Activated CD8-positive, alpha-beta T cell treated with anti-CD3 and anti-CD28 coated beads for 36 hours (primary cell): ENCODE measurements at places on chromosomes 7 and 10.
A peak's percentile ranks its signal among the peaks of the same experiment; 100 is the strongest.

- DNase-seq, result no peak
Observed at GRCh38 chr10:110209926-110210673, 2.7 kb downstream of the MXI1 start.

DNA sequence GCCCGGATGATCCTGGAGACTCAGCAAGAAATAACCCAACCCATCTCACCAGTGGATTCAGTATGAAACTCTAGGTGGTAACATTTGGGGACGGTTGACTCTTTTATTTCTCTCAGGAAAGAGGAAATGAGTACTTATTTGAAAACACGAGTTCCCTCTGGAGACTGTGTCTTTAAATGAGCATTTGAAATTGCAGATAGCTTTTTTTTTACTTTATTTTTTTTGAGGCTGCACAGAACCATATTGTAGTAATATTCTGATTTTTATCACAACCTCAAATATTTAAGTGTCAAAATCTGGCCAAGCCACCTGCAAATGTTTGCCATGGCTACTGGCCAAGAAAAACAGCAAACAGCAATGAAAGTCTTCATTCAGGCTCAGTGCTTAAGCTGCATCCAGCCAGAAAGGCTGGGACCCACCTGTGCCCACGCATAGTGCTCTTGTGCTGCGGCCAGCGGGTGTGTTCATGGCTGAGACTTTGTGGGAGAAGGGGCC, 160.8 kb downstream of the CREB5 start:
- DNase-seq, result no peak

DNA sequence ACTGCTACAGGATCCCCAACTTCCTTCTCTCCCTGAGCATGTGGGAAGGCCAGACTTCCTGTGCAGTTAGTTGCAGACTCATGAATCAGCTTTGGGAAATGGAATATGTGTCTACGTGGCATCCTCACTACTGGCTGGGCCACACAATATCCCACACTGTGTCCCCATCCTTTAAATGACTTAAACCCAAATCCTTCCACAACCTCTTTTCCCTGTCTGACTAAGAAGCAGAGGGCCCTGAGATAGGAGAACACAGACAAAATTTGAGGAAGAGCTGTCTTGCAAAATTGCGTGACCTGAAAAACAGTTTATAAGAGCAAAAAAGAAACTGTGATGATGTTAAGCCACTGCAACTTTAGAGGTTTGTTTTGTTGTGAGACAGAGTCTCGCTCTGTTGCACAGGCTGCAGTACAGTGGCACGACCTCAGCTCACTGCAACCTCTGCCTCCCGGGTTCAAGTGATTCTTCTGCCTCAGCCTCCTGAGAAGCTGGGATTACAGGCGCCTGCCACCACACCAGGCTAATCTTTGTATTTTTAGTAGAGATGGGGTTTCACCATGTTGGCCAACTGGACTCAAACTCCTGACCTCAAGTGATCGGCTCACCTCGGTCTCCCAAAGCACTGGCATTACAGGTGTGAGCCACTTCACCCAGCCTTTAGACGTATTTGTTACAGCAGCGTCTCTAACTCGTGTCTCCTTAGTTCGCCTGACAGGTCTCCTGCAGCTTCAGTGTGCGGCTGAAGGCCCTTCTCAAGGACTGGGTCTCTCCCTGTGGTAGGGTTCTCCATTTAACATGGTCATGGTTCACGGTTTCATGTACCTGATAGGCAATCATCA, 46.9 kb upstream of the SFMBT2 start:
- DNase-seq, result no peak

- no peak for DNase-seq
Observed at GRCh38 chr10:9545073-9545472, 1472.6 kb upstream of the CELF2 start.

- DNase-seq, result no peak
Observed at GRCh38 chr10:124149189-124150042, 56.0 kb upstream of the CHST15 start.

GRCh38 chr10:53843736-53844362, 957.2 kb downstream of the PCDH15 start:
- DNase-seq, result no peak

DNA sequence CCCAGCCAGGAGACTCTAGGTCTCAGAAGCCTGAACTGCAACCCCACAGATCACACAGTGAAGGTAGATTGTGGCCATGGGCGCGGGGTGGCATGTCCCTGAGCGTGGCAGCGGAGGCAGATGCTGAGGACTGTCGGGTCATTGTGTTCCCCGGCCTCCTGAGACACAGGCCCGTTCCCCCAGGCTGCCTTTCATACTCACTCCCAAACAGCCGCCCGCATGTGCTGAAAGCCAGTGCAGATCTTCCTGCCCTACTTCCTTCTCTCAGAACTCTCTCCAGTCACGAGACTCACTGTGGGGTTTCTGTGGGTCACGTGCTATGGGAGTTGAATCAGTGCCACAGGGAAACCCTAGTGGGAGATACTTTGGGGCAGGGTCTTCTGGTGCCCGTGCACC, 48.0 kb downstream of the ZNF467 start:
- DNase-seq, result no peak

DNA sequence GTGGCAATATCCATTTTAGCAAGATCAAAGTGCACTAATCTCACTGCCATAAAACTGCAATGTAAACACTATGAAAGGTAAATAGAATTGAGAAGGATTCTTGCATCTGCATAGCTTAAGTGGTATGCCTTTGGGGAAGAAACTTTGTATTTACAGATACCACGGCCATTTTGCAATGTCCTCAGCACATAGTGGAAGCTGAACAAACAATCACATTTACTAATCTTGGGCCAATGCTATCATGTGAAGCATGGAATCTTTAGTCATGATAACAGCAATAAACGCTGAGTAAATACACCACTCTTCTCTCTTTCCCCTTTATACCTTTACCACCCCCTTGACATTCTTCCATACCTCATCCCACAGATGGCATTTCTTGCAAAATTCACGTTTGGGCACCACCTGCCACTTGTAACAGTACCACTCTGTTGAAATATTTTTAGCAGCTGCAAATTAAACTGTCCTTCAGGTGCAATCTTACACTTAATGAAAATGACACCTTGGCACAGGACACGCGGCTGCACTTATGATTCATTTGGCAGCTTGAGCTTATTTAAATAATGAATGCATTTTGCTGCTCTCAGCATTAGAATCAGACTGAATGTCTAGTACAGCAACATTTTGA, 171.8 kb downstream of the SEMA3A start:
- no peak for DNase-seq

DNA sequence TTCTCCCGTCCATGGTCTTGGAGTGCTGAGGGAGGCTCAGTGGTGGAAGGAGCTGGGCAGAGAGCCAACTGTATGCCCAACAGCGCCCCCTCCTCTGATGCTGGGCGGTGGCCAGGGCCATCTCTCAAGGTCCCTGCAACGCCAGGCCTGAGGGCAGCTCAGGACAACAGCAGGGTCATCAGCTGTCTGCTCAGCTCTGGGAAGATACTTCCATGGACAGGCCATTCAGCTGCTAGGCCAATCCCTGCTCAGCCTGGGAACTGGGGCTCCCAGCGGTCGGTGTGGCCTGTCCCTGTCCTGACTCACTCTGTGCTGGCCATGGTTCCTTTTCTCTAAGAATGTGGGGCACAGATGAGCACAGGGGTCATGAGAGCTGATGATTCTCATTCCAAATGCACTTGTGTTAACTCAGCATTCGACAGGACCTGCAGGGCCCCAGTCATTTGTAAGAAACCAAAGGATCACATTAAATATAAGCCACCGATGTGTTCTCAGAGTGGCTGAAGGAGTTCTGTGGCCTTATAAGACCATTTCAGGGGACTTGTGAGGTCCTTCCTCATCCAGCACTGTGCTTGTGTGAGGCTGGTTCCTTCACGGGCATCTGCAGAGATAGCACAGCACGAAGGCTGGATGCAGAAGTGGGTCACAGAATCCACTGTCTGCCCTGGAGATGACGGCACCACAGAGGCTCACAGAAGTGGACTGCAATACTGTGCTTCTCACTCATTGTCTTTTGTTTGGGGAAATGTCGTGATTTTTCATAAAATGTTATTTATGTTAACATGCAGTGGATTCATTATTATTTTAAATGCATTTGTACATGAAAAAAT, 73.0 kb downstream of the ADCY1 start:
- DNase-seq, result no peak

DNA sequence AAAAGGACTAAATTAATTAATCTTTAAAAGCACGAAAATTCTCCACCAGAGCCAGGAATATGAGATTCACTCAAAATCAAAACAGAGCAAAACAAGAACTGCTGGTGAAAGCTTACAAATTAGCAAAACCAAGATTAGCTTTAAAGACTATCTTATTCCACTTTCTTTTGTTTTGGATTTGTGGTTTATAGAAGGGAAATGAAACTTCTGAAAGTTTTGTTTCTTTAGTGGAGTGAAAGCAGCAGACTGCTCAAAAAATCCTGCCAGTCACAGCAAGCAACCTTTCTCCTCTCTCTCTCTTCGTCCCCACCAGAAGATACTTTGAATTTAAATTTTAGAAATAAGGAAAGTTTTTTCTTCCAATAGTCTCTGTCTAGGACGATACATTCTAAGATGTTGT, 7.8 kb downstream of the ACTA2 start:
- DNase-seq, result no peak

DNA sequence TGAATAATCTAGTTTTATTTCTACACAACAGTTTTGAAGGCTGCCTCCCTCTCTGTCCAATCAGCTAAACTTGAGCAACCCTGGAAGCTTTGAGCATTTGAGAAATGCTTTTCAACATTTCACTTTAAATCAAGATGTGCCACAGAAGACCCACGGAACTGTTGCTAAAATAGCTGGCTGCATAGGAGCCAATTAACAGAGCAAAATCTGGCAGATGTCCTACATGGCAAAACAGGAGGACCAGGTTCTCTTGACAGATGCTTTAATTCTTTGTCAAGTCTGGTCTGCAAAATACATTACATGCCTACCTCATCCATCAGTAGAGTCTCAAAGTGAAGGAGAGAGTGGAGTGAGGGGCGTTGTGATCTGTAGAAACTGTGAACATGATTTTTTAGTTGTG, 185.9 kb downstream of the DPY19L1 start:
- DNase-seq, result no peak

DNA sequence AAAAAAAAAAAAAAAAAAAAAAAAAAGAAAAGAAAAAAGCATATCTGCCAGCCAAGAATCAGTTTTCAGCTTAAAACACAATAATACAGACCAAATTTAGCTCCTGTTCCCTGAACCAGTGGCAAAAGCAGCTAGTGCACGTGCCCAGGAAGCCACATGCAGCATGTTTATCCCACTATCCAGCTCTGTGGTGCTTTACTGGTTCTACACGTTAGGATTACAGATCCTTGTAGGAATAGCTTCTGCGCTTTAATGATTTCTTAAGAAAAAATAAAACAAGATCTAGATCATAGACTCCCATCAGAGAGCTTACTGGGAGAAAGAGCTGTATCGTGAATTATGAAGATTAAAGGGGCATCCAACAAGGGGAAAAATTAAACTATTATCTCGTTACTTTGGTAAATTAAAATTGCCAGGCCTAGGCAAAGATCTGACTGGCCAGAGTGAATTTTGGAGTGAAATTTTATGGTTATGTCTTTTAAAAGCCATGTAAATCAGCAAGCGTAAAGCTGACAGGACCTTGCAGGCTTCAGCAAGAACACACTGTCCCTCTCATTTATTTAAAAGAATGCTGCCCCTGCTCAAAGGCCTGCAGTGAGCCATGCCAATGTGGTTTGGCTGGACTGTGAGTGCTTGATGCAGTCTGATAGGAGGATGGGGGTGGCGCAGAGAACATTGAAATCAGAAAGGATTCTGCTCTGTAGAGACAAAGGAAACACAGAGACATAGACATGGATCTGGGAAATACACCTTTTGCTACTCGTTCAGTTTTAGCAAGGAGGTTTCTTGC, 177.3 kb upstream of the PHYHIPL start:
- no peak for DNase-seq

DNA sequence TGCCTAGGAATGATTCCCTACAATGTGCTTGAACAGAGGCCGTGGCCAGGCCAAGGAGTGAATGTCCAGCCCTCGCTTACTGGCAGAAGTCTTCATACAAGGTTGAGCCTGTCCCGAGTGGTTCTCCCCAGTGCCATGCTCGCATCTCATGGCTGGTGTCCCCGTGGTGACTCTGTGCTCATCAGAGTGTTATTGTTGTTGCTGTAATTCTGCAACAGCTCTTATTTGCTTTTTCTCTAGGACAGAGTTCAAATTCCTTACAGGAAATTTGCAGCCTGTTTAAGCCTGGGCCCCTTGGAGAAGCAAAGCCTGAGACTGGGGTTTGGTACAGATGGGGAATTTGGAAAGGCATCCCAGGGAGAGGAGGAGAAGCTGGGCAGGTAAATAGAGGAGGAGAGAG, 157.7 kb upstream of the PRR15 start:
- no peak for DNase-seq

- DNase-seq, result no peak
Observed at GRCh38 chr10:121981346-121981745, 6.3 kb upstream of the NSMCE4A start.

- no peak for DNase-seq
Observed at GRCh38 chr7:69445541-69445940, 152.7 kb upstream of the AUTS2 start.

DNA sequence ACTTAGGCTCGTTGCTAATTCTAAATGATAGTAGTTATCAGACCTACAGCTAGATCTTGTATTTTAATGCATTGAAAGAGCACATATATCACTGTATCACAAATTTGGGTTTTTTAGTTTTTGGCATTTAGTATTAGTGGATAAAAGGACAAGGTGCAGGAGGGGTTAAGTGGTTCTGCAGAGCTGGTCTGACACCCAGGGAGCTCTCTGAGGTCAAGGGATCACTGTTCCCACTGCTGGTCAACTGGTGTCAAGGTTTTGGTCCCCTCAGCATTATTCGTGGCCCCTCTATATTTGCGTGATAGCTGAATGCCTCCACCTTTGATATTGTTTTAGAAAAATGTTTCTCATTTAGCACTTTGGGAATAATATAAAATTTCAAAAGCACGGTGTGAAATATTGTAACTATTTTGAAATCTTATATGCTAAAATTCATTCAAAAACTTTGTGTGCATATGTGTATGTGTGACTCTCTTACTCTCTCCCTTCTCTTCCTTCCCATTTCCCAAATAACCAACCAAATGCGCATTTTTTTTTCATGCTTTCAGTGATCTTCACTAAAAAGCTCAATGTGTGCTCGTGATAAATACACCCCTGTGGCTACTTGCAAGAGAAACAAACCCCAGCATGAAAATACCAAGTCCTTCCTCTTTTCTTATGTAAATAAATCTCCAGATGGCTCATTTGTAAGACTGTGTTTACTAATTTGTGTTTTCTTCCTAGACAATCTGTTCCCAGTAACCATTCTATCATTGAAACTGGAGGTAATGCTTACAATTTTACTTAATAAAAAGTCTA, 309.2 kb downstream of the FGFR2 start:
- DNase-seq, result no peak

DNA sequence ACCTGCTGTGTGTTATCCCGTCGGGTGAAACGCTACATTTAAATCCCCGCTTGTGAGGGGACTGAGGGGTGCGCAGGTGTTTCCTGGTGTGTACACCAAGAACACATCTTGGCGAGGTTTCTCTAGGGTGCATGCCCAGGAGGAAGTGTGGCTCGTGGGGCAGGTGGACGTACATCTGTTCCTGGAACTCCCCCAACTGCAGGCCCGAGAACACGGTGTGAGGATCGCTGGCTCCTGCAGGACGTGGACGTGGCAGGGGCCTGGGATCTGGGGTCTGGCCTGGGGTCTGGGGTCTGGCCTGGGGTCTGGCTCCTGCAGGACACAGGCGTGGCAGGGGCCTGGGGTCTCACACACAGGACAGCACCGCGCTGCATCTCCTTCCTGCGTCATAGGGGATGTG, 10.1 kb downstream of the KNDC1 start:
- no peak for DNase-seq

- DNase-seq, result peak; percentile 69
Observed at GRCh38 chr7:5773661-5774086, 7.8 kb downstream of the RNF216 start.

- no peak for DNase-seq
Observed at GRCh38 chr10:48232717-48233447, 41.6 kb downstream of the FRMPD2 start.

GRCh38 chr10:122492006-122492405, 30.7 kb downstream of the HTRA1 start:
- no peak for DNase-seq
